Cortex of kidney (tissue), 1 donor: ENCODE measurements at places on chromosomes 3 and 15.

DNA sequence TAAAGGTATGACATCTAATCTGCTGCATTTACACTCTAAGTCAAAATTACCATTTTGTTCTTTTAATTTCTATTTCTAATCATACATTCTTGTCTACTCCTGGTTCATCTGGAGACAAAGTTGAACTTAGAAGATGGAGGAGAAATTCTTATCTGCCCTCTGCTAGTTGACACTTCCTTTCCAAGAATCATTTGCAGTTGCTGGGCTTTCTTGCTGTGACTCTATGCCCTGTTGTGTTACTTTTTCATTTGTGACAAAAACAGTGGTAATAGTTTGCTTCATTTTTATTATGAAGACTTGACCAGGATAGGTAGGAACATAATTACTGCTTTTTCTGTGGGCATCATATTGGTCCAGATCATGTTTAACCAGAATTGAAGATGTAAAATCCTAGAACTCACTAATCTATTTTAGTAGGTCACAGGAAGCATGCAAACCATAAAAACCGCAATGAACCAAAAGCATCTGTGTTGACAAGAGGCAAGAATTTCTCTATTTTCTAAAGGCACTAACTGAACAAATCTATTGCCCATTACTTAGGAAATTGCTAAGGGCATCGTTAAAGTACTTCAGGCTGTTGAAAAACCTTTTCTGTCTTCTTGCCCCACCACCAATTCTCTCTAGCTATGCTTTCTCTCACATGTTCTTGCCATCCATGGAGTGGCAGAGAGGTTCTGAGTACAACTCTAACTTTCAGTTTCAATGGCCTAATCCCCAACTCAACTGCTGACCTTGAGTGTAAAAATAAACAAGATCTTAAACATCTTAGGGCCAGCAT is 4.2 kb upstream of the CCR2 start:
- no peak for DNase-seq

GRCh38 chr3:14138878-14139655 is 14.2 kb downstream of the TMEM43 start:
- DNase-seq = no peak

DNA sequence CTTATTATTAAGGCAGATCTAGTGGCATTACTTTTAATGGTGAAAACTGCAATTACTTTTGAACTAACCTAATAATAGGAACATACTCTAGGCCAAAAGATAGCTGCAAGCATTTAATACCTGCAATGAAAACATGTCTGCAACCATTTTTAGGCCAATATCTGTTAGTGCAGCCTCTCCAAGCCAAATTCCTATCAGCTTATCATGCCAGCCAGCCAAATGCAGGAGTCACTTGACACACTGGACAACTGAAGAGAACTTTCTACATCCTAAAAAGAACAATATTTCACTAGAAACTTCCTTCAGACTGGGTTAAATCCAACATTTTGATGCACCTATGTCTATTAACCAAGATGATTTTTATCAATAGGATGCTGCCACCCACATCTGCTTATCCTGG is 33.8 kb downstream of the CCDC54 start:
- no peak for DNase-seq

DNA sequence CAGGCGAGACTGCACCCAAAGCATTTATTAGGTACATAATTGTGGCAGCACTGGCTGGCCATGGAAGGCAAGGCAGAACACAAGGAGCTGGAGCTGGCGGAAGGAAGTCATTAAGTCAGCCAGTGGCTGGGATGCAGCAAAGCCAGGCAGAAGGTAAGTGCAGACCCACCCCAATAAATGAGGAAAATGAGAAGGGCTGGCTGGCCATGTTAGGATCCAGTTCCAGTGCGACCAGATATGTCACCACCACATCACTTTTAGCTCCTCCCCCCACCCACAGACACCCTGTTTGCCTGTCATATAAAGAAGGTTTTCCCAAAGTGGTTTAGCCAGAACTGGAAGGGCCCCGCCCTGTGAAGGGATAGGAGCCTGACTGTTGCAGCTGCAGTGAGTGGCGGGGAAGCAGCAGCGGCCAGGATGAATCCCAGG is at the start of gene FURIN:
FURIN (plus strand) TSS at position 328 of the 429 bp plus-strand sequence. CDS start 7,153 bp downstream, outside the sequence.
- no peak for DNase-seq

GRCh38 chr3:155370198-155370597 is 76.7 kb upstream of the STRIT1 start:
- DNase-seq = no peak

DNA sequence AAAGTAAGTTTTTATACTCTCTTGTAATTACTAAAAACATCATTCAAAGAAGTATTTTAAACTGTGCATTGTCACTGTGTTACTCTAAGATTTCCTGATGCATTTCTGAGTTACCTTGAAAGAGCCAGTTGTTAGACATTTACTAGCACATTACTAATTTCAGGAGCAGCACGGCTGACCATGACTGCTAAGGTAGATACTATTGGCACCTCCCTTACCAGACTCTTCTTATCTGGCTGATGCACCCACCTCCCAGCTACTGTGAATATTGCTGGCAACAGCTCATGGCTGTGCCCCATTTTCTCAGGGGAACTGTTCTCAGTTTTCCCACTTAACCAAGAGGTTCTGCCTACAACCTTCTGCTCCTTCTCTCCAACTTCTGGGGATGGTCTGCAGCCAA is 29.4 kb downstream of the COL6A5 start:
- no peak for DNase-seq

- no peak for DNase-seq
Measured at GRCh38 chr3:143433787-143434378, 314.3 kb downstream of the CHST2 start.

DNA sequence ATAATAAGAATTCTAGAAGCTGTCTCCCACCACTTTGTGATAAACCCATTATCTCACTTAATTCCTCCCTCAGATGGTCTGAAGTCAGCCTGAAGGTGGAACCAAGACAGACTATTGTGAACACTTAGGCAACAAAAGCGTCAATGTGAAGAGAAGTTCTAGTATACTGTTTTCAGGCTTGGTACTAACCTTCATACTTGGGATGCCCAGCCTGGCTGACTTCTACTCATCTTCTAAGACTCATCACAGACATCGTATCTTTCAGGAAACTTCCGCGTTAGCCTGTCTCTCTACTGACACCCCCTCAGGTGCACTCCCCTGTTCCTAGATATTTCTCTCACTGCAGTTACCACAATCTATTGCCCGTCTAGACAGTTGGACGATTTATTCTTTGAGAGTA is 201.2 kb downstream of the SATB1 start:
- DNase-seq = no peak

DNA sequence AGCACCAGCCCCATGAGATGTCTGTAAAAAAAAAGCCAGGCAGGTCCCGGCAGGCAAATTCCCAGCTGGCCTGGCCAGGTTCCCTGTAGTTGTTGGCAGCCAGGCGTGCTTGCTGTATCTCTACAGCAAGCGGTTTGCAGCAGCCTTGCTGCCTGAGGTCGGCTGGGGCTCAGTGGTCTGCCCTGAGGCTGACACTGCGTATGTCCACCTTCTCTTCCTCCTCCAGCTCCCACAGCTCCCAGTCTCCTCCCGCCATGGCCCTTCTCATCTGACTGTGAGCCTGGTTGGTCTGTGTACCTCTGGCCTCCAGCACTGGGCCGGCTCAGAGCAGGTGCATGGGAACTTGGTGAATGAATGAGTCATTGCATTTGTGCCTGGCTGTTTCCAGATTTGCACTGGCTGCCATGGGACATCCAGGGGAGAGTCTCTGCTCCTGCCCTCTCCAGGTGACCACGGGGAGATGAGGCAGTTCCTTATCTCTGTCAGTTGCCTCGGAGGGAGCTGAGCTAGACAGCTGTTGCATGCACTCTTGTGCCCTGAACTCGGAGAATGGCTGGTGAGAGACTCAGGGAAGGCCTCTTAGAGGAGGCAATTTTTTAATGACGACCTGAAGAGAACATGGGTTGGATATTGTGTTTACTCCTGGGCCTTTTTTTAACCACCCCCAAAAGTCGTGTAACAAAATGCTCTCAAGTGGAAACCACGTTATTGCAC is 43.0 kb downstream of the SPSB4 start:
- no peak for DNase-seq

- DNase-seq = no peak
Measured at GRCh38 chr15:61556037-61556648, 327.0 kb upstream of the RORA start.

- no peak for DNase-seq
Measured at GRCh38 chr3:13801361-13802204, 78.3 kb downstream of the WNT7A start.

GRCh38 chr3:184196536-184196935 is 10.5 kb downstream of the ABCF3 start:
- DNase-seq = no peak

GRCh38 chr3:182633186-182633585 is 160.1 kb upstream of the ATP11B start:
- no peak for DNase-seq

- no peak for DNase-seq
Measured at GRCh38 chr15:66629817-66630576, 64.2 kb upstream of the LCTL start.

DNA sequence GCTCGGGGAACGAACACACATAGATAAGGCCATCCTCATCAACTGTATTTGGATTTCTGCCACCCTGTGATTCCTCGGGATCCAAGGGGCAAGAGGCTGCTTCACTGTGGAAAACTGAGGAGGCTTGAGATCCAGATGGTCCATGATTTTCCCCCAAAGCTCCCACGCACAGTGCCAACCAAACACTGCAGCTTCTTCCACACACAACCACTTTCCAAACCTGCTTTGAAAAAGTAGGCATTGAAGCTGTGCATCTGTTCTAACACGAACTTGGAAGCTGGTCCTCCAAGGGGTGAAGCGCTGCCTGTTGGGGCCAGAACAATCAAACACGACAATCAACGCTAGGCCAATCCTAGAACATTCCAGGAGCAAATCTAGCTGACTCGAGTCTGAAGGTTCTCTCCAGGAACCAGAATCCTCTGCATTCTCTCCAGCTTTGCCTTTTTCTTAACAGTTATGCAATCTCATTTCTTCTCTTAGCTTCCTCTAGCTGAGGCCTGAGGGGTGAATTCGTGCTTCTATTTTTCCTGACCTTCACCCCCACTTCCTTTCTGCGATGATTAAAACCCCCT is 104.4 kb downstream of the LRRK1 start:
- DNase-seq = no peak

DNA sequence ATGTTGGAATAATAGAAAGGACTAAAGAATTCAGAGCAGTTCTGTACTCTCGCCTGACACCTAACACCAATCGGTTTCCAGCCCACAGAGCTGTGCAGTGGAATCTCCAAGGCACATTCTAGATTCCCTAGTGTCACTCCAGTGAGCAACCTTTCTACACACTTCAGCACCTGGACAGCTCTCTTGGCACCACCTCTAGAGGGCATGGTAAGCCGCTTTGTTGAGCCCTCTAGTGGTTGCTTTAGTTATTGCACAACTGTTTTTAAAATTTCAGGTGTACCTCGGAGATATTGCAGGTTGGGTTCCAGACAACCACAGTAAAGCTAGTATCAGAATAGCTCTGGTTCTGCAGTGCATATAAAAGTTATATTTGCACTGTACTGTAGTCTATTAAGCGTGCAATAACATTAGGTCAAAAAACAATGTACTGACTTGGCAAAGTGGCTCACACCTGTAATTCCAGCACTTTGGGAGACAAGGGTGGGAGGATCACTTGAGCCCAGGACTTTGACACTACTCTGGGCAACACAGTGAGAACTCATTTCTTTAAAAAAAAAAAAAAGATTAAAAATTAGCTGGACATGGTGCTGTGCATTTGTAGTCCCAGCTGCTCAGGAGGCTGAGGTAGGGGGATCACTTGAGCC is 26.5 kb upstream of the ERC2 start:
- no peak for DNase-seq
